Thymus (tissue), 14 donors: ENCODE measurements at places on chromosomes 4 and X. TPM values are rescaled to one million over a fixed set of nuclear protein-coding genes. Genes with fewer than 3 reads are reported as not detected.

The PFKFB1 gene
- 0.19 TPM for total RNA-seq

The HSPA4L gene
- total RNA-seq, result 4.2 TPM

The ANK2 gene
- 14.7 TPM for total RNA-seq

The SSR4 gene
- total RNA-seq, result 257 TPM

The FGD1 gene
- 0.57 TPM for total RNA-seq

The SLAIN2 gene
- total RNA-seq, result 22.1 TPM

The SAGE1 gene
- not detected for total RNA-seq

The PASD1 gene
- 0.05 TPM for total RNA-seq

The CABS1 gene
- not detected for total RNA-seq

DNA sequence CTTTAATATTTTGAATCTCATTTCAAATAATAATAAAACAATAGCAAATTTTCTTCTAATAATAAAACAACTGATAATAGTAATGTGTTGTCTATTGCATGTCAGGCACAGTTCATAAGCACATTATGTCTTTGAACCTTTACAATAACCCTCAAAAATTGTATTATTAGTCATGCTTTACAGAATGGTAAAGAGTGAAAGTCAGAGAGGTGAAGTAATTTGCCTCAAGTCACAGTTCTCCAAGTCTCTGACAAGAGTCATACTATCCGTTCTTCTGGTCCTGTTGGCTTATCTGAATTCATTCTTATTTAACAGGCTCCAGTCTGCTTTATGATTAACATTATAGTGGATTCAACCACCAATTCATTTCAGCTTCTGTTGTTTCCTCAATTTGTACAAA lies 313.0 kb downstream of the AFF2 start:
- DNase-seq, result no peak

DNA sequence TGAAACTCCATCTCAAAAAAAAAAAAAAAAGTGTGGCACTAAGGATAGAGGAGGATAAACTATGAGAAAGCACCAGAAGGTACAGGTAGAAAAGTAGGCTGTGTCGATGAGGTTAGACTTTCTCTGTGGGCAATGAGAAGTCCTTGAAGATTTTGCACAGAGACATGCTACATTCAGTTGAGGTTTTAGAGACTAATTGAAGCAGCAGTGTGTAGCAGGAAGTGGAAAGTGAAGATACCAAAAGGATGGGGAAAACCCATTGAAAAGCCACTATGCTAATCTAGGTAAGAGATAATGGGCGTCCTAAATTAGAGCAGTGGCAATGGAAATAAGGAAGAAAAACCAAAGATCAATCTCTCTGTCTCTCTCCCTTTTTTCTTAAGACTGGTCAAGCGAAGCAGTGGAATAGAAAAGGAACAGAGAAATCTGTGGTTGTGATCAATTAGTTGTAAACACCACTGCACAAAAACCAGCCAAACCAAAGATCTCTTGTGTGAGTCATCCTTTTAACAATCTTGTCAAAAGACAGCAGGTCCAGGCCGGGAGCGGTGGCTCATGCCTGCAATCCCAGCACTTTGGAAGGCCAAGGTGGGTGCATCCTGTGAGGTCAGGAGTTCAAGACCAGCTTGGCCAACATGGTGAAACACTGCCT lies 3.5 kb downstream of the SPINK2 start:
- no peak for DNase-seq

DNA sequence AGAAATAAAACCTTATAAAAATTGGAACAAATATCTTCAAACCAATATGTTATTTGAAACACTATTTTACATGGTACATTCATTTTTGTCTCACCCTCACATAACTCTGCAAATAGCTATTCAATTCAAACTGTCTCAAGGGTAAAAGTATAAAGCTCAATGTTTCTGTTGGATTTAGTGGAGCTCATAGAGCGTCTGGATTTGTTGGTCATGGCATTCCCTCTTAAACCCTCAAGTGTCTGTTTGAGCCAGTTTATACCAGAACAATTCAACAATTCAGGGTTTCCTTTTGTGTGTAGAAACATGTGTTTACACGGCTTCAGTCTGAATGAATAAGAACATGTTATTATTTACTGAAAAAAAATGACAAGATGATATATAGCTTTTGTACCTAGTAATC lies 161.6 kb downstream of the PCDH18 start:
- DNase-seq, result no peak

DNA sequence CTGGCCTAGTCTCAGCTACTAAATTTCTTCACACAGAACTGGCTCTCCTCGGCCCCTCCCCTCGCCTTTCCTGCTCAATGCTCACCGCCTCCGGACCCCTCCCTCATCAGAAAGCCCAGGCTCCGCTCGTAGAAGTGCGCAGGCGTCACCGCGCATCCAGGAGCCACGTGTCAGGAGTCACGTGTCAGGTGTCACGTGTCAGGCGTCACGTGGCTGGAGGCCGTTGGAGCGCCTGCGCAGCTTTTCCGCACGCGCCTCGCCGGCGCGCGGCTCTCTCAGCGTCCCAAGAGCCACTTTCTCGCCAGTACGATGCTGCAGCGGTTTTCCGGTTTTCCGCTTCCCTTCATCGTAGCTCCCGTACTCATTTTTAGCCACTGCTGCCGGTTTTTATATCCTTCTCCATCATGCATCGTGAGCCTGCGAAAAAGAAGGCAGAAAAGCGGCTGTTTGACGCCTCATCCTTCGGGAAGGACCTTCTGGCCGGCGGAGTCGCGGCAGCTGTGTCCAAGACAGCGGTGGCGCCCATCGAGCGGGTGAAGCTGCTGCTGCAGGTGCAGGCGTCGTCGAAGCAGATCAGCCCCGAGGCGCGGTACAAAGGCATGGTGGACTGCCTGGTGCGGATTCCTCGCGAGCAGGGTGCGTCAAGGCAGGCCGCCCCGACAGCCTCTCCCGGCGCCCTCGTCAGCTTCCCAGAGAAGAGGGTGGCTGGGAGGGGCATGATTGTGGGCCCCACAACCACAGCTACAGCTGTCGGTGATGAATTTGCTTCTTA lies at the start of gene SLC25A31:
TSS of gene SLC25A31 (plus strand) at position 259 of the 772 bp plus-strand sequence. CDS start at position 405, 146 bp downstream.
- no peak for DNase-seq

GRCh38 chr4:3283483-3283882 lies 9.3 kb upstream of the RGS12 start:
- no peak for DNase-seq

GRCh38 chrX:50721764-50722521 lies 92.1 kb downstream of the SHROOM4 start:
- no peak for DNase-seq

- DNase-seq, result no peak
Measured at GRCh38 chrX:48831909-48832291, 3.5 kb downstream of the PCSK1N start.

GRCh38 chrX:95059909-95060308 lies 1385.9 kb downstream of the FAM133A start:
- DNase-seq, result no peak

GRCh38 chrX:154733066-154733425 lies 17.8 kb downstream of the GAB3 start:
- DNase-seq, result no peak

DNA sequence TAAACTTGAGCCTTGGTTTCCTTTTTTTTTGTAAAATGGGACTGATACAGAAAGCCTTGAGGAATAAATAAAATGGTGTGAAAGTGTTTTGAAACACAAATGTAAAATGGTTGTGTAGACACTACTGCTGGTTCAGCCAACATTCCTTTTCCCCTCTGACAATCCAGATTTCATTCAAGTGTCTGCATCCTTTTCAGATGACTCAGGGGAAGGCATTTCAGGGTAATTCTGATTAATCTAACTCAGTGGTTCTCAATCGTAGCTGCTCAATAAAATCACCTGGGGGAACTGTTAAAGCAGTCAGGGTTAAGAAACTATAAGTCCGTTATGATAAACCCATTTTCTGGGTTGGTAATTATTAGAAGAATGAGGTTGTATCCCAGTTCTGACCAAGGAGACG lies 4.6 kb downstream of the ARHGAP10 start:
- DNase-seq, result no peak

DNA sequence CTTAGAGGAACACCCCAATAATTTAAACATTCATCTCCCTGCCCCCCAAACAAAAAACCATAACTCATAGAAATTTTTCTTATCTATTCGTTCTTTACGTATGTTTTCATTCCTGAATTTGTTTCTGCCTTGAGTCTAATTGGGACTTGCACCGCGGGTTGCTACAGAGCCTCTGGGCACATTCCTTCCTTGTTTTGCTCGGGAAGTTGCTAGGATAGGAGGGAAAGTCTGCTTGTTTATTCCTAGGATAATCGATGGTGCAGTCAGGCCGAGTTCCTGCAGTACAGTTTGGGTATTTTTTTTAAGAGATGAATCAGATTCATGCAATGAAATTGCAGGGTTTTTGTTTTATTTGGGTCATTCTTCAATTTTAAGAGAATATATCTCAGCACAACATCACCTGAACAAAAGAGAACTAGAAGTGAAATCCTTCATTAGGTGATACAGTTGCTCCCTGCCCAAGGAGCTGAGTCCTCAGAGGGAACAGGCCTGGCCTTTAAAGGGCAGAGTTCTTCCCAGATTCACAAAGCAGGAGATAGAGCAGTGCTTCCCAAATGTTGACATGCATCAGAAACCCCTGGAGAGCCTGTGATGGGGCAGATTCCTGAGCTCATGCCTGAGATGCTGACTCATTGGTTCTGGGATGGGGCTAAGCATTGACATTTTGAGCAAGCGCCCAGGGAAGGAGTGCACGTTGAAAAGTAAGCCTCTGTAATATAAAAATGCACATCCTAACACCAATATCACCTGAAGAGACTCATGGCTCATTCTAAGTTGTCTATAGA lies 114.9 kb upstream of the FAM9B start:
- DNase-seq, result no peak

DNA sequence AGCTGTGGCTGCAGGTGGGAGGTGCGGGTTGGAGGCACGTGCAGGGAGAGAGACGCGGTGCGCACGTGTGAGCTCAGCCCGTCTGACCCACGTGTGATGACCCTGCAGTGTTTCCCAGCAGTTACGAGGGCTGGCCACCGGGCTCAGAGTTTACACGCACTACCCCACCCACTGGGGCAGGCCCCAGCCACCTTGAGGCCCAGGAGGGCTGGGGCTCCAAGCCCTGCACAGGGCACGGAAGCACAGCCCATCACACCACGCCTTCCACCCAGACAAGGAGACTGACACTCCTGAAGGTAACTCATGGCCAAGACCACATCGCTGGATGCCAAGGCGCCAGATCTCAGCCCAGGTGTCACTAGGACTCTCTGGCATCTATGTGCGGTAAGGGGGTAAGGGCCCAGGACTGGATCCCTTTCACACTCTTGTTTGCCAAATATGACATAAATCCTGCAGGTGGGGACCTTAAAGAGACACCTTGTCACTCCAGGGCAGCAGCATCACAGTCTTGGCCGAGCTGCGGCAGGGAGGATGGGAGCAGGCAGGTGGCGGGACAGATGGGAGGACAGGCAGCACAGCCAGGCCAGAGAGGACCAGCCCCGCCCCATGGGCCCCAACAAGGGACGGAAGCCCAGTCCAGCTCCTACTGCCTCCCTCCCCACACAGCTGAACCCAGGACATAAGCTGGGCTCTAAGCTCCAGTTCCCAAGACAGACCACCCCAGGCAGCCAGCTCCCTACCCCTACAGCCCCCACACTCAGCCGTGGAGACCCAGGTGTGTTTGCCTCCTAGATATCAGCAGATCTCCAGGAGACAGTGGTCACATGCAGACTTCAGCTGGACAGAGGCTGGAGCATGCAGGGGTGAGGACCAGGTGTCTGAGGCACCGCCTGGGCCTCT lies 56.8 kb downstream of the ZFYVE28 start:
- DNase-seq, result no peak

DNA sequence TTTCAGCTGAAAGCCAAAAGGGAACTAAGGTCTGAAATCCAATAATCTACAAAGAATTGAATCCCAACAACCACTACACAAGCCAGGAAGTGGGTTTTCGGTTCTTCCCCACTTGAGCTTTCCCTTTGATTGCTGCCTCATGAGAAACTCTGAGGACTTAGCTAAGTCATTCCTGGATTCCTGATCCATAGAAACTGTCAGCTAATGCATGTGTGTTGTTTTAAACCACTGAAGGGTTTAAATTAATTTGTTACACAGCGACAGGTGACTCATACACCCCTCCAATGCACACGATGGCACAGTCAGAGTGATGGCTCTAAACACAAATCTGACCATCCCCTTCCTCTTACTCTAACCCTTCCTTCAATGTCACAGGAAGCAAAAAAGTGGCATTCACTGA lies 282.9 kb downstream of the RAB28 start:
- DNase-seq, result no peak

- DNase-seq, result no peak
Measured at GRCh38 chr4:85658766-85659439, 184.0 kb downstream of the ARHGAP24 start.

DNA sequence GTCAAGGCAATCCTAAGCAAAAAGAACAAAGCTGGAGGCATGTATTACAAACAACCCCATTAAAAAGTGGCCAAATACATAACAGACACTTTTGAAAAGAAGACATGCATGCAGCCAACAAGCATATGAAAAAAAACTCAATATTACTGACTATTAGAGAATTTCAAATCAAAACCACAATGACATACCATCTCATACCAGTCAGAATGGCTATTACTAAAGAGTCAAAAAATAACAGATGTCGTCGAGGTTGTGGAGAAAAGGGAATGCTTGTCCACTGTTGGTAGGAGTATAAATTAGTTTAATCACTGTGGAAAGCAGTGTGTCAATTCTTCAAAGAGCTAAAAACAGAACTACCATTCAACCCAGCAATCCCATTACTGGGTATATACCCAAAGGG lies 604.6 kb upstream of the GRIA3 start:
- DNase-seq, result no peak

DNA sequence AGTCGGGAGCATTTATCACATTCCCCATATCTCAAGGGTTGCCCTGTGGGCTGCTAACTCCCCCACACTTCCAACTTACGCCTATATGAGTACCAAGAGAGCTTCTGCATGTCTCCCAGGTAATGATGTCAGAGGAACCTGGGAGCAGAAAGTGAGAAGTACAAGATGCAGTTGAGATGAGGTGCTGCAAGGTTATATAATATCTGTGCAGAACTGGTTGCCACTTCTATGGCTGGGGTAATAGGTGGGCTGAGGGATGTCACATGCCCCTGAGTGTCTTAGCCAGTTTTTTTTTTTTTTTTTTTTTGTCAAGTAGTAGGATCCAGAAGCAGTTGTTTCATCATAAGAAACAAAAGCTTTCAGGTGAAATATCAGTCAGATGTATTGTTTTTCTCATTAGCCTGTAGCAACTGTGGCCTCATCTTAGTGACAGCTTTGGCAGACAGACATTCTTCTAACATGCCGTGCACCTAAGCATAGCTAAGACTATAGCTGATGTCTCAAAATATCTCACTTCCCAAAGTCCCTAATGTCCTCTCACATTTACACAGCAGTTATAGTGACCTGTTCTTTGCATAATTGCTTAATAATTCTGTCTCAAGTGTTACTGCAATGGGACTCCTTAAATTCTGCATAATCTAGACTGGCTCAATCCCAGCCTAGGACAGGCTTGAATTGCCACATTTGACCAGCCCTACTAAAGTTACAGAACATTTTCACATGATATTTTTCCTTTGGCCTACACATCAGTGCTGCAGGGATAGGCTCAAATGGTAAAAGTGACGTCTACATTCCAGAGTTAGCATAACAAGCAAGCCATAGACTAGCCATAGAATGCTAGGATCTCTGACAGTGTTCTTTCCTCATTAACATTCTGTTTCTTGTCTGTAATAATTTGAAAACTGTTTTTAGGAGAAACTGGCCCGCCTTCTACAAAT lies 17.9 kb upstream of the MAOB start:
- no peak for DNase-seq
